ENCODE measurements at places on chromosomes 1 and 21. TPM values are rescaled to one million over a fixed set of nuclear protein-coding genes. Genes with fewer than 3 reads are reported as not detected.

The S100A1 gene
- 19.6 TPM for total RNA-seq

DNA sequence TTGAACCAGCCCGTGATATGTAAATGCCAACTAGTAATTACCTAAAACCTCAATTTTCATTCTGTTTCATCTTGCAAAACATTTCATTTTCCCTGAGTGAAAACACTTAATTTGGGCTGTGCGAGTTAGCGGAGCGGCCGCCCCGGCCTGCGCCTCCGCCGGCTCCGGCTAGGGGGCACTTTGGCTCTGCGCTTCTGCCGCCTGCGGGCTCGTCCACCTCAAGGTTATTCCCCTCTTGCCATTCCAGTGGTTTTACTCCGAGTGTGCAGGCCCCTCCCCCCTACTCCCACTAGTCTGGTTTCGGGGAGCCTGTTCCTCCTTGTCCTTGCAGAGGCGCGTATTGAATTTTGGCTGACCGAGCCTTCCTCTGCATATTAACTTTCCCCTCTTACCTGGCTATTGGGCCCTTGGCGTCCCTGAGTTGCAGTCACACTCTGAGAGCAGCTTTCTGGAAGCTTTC is 55.6 kb downstream of the PEX14 start:
- H3K36me3 ChIP-seq = no peaks in the 10 kb centered on the region
- DNase-seq = no peak
- H3K27me3 ChIP-seq = no peaks in the 10 kb centered on the region
- H3K4me3 ChIP-seq = no peak overlapping the region
- H3K4me1 ChIP-seq = peaks cover 26% of the 10 kb centered on the region

The NHLH2 gene
- total RNA-seq = 1.7 TPM

The TLCD4 gene
- total RNA-seq = 5.8 TPM

- H3K36me3 ChIP-seq = no peaks in the 10 kb centered on the region
- H3K27ac ChIP-seq = no peak overlapping the region
- DNase-seq = no peak
- H3K4me3 ChIP-seq = no peak overlapping the region
Measured at GRCh38 chr1:183361081-183361480, 57.1 kb downstream of the NMNAT2 start.

The UBASH3A gene
- 0.47 TPM for total RNA-seq

DNA sequence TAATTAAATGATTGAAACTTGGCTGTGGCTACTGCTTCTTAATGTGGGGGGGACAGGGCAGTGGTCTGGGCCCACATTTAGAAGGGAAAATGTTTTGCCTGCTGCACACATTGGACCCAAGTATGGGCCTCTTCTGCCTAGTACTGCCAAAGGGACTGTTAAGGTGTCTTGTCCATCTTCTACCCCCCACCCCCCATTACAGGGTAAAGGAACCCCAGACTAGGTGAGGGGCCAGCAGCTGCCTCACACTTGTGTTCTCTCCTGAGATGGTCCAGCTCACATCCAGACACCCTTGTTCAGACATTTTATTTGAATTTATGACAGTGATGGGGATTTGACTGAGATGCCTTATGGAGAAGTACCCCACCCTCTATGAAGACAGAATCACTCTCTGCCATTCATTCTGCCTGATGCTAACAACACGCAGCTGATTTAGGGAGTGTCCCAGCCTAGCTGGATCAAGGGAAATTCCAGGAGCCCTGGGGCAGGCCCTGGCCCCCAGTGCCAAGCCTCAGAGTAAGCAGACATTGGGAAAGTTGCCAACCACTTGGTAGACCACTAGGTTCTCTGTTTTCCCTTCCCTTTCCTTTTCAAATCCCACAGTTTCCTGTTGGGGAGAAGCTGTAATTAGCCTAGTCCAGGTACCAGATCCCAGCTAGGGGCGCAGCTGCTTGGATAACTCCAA is 42.1 kb downstream of the YARS1 start:
- no peak for DNase-seq
- no peaks in the 10 kb centered on the region for H3K27me3 ChIP-seq
- H3K4me1 ChIP-seq = peaks cover 32% of the 10 kb centered on the region
- H3K36me3 ChIP-seq = peaks cover 80% of the 10 kb centered on the region

The AMPD1 gene
- total RNA-seq = not detected

- H3K27ac ChIP-seq = peak within 1 kb of the TSS; percentile 60
- DNase-seq = no peak
- no peaks in the 10 kb centered on the region for H3K36me3 ChIP-seq
- peak within 1 kb of the TSS; percentile 62 for H3K4me3 ChIP-seq
- peaks cover 7% of the 10 kb centered on the region for H3K27me3 ChIP-seq
Measured at GRCh38 chr1:15758343-15758931, at the start of gene FBLIM1. Gene FBLIM1 (plus strand): TSS chr1:15758795. CDS start chr1:15764984, 6,189 bp downstream.

The ATP6V1G3 gene
- total RNA-seq = not detected

GRCh38 chr1:7070389-7071029 is 285.3 kb downstream of the CAMTA1 start:
- H3K27ac ChIP-seq = no peak overlapping the region
- H3K4me1 ChIP-seq = peaks cover 7% of the 10 kb centered on the region
- H3K36me3 ChIP-seq = no peaks in the 10 kb centered on the region
- H3K4me3 ChIP-seq = peak overlapping the region; percentile 40

- no peak for DNase-seq
- peak overlapping the region; percentile 72 for H3K4me3 ChIP-seq
- H3K27ac ChIP-seq = peak overlapping the region; percentile 87
- no peaks in the 10 kb centered on the region for H3K36me3 ChIP-seq
- peaks cover 56% of the 10 kb centered on the region for H3K27me3 ChIP-seq
Measured at GRCh38 chr21:41764558-41765419, 2.1 kb downstream of the RIPK4 start.

The ANXA9 gene
- total RNA-seq = 67.5 TPM

The CCDC185 gene
- total RNA-seq = not detected

GRCh38 chr1:224523676-224524075 is 89.1 kb upstream of the WDR26 start:
- peaks cover 9% of the 10 kb centered on the region for H3K4me1 ChIP-seq
- no peak for DNase-seq
- no peak overlapping the region for H3K27ac ChIP-seq

DNA sequence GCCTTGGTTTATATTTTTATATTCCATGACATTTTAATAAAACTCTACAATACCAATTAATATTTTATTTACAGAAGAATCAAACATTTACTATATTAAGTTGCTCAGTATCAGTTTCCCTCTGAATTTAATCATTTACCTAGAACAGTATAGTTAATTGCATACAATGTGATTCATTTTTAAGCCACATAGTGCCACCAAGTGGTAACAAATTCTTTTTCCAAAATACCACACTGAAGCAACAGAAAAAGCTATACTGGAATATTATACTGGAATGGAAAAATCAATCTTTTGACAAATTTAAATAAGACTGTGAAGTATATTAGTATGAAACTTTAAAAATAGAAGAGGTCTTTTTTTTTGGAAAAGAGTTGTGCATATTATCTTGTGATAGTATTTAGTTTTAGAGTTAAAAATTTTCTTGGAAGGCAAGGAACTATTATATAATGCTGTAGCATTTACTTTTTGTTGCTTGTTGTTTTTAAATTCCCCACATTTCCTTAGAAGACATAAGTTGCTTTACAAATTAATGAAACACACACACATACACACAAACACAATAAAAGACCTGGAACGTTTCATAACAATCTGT is 57.3 kb downstream of the ZNF644 start:
- H3K27ac ChIP-seq = no peak overlapping the region
- H3K27me3 ChIP-seq = no peaks in the 10 kb centered on the region
- H3K4me3 ChIP-seq = no peak overlapping the region
- no peak for DNase-seq

GRCh38 chr1:115718011-115718754 is 50.3 kb downstream of the CASQ2 start:
- DNase-seq = no peak
- peaks cover 11% of the 10 kb centered on the region for H3K4me1 ChIP-seq
- H3K27me3 ChIP-seq = no peaks in the 10 kb centered on the region
- H3K27ac ChIP-seq = no peak overlapping the region
- H3K36me3 ChIP-seq = no peaks in the 10 kb centered on the region

The NTNG1 gene
- total RNA-seq = 4.6 TPM

GRCh38 chr1:22123901-22124404 is 18.9 kb downstream of the WNT4 start:
- peaks cover 26% of the 10 kb centered on the region for H3K4me1 ChIP-seq
- no peak overlapping the region for H3K27ac ChIP-seq
- no peak overlapping the region for H3K4me3 ChIP-seq
- peaks cover 3% of the 10 kb centered on the region for H3K36me3 ChIP-seq
- DNase-seq = no peak

DNA sequence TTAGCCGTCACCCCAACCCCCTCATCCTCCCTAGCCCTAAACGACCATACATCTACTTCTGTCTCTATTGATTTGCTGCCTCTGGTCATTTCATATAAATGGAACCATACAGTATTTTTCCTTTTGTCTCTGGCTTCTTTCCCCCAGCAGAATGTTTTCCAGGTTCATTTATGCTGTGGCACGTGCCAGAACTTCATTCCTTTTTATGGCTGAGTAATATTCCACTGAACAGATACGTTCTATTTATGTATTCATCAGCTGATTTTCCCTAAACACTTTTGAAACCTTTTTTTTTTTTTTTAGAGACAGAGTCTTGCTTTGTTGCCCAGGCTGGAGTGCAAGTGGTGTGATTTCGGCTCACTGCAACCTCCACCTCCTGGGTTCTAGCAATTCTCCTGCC is 181.1 kb downstream of the CAMTA1 start:
- H3K4me3 ChIP-seq = no peak overlapping the region
- H3K27me3 ChIP-seq = peaks cover 29% of the 10 kb centered on the region
- H3K27ac ChIP-seq = no peak overlapping the region
- DNase-seq = no peak

The RHBDL2 gene
- total RNA-seq = 26.6 TPM
